Hepatic stellate cell (primary cell): ENCODE measurements at places on chromosomes 12 and 14.

DNA sequence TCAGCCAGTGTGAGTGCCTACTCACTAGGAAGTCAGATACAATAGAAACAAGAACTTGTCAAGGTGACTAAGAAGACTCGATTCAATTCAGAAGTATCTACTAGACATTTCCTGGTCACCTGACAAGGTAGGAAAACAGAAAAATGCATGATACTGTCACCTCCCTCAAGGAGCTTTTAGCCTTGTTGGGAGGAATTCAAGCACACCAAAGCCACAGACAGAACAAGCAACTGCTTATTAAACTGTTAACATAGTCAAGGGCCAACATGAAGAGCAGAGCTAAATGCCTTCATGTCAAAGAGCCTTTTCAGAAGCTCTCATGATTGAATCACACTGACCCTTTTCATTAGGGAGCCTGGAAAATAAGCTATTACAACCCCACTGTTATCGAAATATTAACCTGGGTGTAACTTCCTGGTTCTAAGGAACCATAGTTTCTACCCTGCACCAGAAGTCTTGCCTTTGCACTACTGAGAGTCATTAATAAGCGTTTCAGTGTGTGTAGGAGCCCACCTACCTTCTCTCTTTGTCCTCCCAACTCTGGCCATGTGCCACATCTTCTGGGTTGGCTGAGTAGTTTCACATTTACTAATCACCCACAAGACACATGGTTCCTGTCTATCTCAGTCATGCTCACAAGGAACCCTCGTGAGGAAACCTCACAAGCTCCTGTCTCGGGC is 31.0 kb upstream of the LGALS3 start:
- DNase-seq = no peak

- no peak for DNase-seq
Measured at GRCh38 chr14:84694161-84694560, 835.8 kb upstream of the FLRT2 start.

- no peak for DNase-seq
Measured at GRCh38 chr12:40832668-40833067, 140.4 kb downstream of the CNTN1 start.

GRCh38 chr14:63245893-63246292 is 41.6 kb downstream of the RHOJ start:
- DNase-seq = no peak

DNA sequence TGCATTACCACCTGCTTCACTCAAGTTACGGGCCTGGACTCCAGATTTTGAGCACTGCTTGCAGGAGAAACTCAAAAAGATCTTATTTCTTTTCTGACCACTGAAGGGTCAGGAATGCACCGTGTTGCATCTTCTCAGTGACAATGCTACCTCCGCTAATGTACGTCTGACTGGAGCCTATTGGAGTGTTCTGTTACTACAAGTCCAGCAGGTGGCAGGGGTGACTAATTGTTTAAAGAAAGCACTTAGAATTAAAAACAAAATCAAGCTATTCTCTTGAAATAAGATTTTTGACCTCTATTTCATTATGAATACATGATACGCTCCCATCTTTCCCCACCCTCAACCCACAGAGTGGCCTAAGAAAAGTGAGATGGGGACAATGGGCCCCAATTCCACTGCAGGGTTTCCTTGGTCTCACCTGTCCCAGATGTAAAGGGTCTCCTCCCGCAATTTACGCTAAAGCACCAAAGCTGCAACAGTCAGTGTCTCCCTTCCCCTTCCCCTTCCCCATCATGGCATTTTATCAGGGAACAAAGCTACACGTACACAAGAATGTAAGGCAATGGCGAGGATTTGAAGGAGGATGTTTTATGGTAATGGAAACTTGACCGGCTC is 2.2 kb downstream of the TBPL2 start:
- DNase-seq = peak; percentile 31

DNA sequence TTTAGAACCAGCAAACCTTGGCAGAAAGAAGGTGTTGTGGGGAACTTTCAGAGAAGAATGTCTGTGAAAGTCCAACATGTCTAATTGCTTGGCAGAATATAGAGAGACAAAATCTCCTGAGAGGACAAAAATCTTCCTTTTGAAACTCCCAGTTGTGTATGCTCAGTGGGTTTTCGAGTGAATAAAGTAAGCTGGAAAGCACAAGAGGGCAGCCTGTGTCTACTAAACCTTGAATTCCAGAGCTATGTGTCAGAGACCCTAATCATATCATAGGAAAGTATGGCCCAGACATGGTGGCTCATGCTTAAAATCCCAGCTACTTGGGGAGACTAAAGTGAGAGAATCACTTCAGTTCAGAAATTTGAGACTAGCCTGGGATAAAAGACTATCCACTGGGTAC is 661.2 kb downstream of the SLC16A7 start:
- DNase-seq = peak; percentile 28

- no peak for DNase-seq
Measured at GRCh38 chr12:116370886-116371580, 93.5 kb upstream of the MED13L start.

GRCh38 chr12:101924618-101925017 is 47.2 kb downstream of the DRAM1 start:
- DNase-seq = peak; percentile 48

DNA sequence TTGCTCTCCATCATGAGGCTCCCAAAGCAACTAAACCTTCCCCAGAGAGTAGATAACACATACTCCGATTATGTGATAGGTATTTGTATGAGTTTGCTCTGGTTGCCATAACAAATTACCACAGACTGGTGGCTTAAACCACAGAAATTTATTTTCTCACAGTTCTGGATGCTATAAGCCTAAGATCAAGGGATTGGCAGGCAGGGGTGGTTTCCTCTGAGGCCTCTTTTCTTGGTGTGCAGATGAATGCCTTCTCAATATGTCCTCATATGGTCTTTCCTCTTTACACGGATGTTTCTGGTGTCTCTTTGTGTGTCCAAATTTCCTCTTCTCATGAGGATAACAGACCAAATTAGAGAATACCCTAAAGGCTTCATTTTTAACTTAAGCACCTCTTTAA is 285.8 kb upstream of the GRIP1 start:
- DNase-seq = no peak

GRCh38 chr12:65795453-65795852 is 28.8 kb upstream of the HMGA2 start:
- no peak for DNase-seq

GRCh38 chr12:110314308-110314707 is 33.3 kb downstream of the ATP2A2 start:
- peak; percentile 40 for DNase-seq

DNA sequence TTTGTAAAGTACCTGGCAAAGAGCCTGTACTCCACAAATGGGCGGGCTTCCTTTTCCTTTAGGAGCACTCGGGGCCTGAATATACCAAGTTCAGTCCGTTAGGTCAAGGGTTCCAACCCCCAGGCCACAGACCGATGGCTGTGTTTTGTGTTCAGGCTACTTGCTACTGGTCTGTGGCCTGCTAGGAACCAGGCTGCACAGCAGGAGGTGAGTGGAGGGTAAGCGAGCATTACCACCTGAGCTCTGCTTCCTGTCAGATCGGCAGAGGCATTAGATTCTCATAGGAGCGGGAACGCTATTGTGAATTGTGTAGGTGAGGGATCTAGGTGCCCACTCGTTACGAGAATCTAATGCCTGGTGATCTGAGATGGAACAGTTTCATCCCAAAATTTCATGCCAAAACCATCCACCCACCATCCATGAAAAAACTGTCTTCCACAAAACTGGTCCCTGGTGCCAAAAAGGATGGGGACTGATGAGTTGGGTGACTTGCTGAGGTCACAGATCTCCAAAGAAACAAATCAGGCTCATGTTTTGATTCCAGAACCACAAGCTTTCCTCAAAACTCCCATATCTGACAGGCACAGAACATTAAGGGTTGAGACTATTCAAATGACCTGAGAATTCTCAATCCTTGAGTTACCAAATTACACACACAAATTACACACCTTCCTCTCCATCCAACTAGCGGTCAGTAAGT is 4.2 kb downstream of the CSRP2 start:
- no peak for DNase-seq

GRCh38 chr14:94550041-94550440 is 11.2 kb upstream of the SERPINA4 start:
- DNase-seq = no peak

DNA sequence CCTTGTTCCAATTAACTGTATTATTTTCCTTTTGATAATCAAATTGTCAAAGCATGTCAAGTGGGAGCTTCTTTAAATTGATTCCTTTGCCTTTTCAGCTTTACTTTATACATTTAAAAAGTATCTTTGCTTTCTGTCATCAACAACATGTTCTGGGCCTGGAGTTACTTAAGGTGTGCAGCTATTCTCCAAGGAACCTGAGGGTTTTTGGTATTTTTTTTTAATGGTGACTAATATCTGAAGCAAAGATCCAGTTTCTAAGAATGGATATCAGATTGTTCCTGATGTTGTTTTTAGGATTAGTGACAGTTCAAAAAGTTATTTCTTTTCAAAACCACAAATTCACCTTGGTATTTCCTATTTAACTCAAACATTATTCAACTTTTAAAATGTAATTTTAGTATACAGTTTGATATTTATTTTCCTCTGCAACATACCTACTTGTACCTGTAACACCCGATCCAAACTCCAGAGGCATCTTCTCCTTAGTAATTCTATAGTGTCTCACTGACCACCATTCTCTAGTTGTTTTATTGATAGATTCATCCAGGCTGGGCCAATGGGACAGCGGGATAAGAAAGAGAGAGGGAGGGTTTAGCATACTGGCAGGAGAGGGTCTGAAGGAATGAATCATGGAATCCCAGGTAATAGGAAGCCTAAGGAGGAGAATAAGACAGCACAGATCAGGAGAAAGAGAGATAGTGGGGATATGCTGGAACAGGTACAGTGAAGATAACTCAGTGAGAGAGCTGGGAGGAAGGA is 3.1 kb downstream of the CBLN3 start:
- DNase-seq = no peak

DNA sequence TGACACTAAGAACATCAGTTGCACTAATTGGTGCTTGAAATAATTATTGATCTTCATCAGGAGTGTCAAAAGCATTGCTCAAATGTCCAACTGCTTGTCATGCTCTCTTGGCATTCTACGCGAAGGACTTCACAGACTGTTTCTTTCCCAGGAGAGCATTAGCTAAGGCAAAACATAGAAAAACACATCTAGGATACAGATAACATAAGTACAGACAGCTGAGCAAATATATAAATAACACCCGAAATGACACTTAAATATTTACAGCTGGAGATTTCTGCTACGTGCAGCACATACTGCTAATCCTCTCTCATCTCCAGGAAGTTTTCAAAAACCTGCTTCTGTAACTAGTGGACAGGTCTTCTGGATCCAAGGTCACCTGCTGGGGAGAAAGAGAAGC is 120.0 kb upstream of the PRMT8 start:
- no peak for DNase-seq

- DNase-seq = no peak
Measured at GRCh38 chr14:28577187-28577586, 189.4 kb upstream of the FOXG1 start.

GRCh38 chr14:54450535-54450934 is 9.4 kb upstream of the CNIH1 start:
- DNase-seq = no peak

DNA sequence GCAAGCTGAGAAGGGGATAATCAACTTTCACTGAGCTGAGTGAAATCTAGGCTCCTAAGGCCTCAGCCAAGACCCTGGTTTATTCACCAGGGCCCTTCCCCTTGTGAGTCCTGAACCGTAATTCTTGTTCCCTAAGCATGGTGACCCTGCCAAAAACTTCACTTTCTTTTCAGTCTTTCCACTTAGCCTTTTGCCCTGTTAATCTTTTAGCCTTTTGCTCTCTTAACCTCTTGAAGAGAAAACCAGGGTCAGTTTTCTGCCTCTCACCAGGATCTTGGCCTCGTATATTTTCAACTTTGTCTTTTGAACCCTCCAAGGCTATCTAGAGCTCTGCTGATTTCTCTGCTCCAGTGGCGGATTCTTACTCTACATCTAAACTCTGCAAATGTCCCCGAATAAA is 191.0 kb downstream of the PELI2 start:
- DNase-seq = no peak

DNA sequence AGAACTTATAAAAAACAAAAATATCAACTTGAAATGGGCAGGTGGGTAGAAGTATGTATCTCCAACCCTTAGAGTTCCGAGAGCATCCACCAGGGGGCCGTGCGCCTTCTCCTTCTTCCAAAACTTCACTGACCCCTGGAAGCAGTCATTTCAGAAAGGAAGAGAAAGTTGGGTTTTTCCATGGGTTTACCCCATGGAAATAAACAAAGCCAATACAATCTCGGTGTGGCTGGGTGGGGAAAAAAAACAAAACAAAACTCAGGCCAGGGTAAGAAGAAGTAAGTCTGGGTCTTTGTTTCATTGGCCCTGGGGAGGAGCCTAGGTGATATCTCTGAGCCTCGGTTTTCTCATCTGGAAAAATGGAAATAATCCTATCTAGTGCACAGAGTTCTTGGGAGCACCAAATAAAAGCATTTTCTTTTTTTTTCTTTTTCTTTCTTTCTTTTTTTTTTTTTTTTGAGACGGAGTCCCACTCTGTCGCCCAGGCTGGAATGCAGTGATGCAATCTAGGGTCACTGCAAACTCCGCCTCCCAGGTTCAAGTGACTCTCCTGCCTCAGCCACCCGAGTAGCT is 33.6 kb upstream of the HNF1A start:
- DNase-seq = peak; percentile 52

- no peak for DNase-seq
Measured at GRCh38 chr12:109529691-109530640, 43.3 kb downstream of the MMAB start.

- DNase-seq = peak; percentile 65
Measured at GRCh38 chr12:121579981-121580868, 598 bp downstream of the KDM2B start.

- DNase-seq = no peak
Measured at GRCh38 chr12:105024928-105025327, 38.8 kb downstream of the NOPCHAP1 start.

DNA sequence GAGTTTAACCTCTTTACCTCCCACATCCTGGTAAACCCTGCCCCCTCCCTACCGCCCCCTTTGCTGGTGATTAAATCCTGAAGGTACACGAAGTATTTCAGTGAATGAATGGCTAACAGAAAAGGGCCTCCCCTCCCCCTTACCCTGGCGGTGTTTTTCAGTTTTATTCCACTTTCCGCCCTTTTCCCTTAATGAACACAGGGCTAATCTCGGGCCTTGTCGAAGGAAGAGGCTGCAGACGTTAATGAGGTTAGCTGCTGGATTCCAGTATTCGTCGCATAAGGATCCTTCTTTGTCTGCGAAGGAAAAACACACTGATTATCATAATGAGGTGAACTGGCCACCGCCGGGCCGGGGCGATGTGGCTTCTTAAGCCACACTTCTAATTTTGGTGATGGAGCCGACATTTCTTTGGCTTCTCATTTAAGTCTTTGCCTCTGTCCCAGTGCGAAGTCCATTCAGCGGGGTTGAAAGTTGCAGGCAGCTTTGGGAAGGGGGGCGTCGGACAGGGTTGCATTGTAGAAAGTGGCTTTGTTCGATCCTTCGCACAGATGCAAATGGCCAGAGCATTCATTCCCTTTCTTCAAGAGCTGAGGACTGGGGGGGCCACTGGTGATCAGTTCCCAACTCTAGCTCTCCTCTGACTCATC is 6.5 kb downstream of the MEG3 start:
- no peak for DNase-seq

GRCh38 chr12:48686037-48686595 is 4.1 kb upstream of the KANSL2 start:
- DNase-seq = no peak

GRCh38 chr12:26290565-26290964 is 95.2 kb downstream of the SSPN start:
- DNase-seq = no peak
